Hematopoietic multipotent progenitor cell treated with erythropoietin and hydrocortisone succinate and interleukin-3 and kit ligand, for 15 days (in vitro differentiated cells): ENCODE measurements at places on chromosomes 5 and 9.

- no peak for DNase-seq
Measured at GRCh38 chr5:157076558-157076957, 17.6 kb upstream of the HAVCR1 start.

DNA sequence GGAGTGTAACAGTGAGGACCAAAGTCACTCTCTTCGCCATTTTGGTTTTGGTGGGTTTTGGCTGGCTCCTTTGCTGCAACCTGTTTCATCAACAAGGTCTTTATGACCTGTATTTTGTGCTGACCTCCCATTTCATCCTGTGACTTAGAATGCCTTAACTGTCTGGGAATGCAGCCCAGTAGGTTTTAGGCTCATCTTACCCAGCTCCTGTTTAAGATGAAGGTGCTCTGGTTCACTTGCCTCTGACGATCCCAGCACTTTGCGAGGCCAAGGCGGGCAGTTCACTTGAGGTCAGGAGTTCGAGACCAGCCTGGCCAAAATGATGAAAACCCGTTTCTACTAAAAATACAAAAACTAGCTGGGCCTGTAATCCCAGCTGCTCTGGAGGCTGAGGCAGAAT lies 1.8 kb upstream of the CKS2 start:
- no peak for DNase-seq

GRCh38 chr5:179265514-179266290 lies 79.6 kb downstream of the ADAMTS2 start:
- no peak for DNase-seq

GRCh38 chr5:168165221-168165914 lies 126.1 kb upstream of the WWC1 start:
- DNase-seq: no peak

DNA sequence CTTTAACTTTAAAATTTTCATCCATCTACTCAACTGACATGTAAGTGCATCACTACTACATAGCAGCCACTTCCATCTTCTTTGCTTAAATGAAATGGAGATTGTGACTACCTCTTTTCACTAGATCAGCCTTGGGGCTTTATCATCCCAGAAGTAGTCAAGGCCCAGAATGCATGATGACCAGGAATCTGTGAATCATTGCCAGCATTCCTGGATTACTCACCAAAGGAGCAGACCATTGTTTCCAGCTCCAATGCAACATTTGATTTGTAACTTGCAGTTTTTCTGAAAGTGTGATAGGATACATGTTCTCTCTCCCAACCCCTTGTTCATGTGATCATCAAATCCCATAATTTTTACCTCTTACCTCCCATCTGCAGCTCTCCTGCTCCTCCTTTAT lies 65.1 kb downstream of the PLPPR1 start:
- no peak for DNase-seq

GRCh38 chr5:174751154-174752000 lies 27.0 kb downstream of the MSX2 start:
- no peak for DNase-seq

GRCh38 chr5:127386557-127386956 lies 96.0 kb downstream of the MEGF10 start:
- no peak for DNase-seq

GRCh38 chr5:160799184-160799583 lies 52.8 kb downstream of the ATP10B start:
- DNase-seq: no peak

- DNase-seq: no peak
Measured at GRCh38 chr5:181283347-181283746, 22.4 kb upstream of the TRIM52 start.

DNA sequence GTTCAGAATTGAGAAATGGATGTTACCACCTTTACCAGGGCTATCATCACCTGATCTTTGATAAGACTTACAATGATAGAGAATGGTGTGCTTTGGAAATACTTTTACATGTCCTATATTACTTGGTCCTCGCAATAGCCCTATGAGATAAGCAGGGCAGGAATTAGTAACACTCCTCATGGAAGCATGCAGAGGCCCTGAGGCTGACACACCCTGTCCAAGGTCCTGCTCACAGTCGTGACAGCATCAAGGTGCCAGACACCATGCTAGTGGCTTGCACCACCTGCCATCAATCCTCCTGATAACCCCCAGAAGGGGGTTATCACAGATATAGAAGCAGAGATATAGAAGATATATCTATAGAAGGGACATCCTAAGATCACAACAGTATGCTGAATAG lies 216.8 kb upstream of the TBC1D2 start:
- no peak for DNase-seq

DNA sequence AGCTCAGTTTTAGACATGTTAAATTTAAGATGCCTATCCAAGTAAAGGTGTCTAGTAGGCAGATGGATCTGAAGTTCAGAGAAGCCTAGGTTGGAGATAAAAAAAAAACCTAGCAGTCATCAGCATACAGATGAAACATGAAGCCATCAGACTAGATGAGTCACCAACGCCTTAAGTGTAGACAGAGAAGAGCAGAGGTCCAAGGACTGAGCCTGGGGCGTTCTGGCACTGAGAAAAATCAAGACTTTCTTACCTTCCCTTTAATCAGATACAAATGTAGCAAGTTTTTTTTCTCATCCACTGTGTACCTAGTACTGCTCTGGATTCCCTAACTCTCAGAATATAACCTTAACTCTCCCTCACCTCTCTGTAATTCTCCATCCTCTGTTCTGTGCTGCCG lies 97.3 kb downstream of the SIL1 start:
- DNase-seq: no peak

DNA sequence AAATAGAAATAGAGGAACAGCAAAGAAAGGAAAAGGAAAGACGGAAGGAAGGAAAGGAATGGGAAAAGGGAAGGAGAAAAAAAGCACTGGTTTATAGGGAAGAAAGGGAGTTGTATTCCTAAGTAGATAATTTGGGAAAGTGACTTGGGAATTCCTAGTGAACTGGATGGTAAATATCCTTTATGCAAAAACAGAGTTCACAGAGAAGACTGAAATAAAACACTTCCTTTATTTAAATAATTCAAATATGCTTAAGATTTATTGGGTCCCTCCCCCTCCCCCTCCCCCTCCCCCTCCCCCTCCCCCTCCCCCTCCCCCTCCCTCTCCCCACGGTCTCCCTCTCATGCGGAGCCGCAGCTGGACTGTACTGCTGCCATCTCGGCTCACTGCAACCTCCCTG lies 69.4 kb downstream of the PJA2 start:
- no peak for DNase-seq

DNA sequence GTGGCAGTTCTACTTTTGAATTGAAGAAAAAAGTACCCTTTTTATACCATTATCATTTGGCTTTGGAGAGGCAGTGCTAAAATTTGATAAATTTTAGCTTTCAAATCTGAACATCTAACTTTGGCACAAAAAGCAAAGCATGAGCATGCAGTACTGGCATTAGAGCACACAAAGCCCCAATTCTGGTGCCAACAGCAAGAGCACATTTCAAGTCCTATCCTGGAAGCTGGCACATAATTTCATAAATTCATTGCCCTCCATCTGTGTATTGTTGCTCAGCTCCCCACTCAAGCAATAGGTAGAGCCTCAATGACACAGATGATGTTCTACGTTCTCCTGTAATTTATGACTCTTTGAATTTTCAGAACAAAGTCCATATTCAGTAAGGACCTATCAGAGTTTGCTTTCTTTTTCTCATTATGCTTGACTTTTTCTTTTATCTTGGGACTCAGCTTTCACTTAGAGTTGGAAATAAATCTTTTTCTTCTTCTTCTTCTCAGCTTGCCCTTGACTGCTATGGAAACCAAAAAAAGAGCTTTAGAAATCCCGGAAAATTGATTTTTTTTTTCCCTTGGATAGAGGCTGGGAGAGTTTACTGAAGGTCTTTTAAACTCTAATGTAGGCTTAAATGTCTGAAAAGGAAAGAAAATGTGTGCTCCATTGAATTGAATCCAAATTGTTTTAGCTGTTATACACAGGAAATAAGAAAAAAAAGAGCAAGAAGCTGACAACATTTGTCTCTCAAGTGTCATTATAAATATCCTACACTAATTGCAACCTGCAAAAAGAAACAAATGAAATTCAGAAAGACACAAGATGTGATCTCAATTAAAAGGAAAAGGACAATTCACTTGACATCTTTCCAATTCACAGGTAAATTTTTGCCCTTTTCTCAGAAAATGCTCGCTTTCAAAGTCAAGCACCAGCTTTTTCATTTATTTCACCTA lies 380.8 kb upstream of the CDH18 start:
- DNase-seq: no peak

- DNase-seq: no peak
Measured at GRCh38 chr5:15142458-15142857, 270.9 kb upstream of the ANKH start.

- DNase-seq: no peak
Measured at GRCh38 chr5:39905356-39905755, 480.6 kb upstream of the DAB2 start.

GRCh38 chr9:86238861-86239770 lies 20.3 kb downstream of the C9orf153 start:
- no peak for DNase-seq

DNA sequence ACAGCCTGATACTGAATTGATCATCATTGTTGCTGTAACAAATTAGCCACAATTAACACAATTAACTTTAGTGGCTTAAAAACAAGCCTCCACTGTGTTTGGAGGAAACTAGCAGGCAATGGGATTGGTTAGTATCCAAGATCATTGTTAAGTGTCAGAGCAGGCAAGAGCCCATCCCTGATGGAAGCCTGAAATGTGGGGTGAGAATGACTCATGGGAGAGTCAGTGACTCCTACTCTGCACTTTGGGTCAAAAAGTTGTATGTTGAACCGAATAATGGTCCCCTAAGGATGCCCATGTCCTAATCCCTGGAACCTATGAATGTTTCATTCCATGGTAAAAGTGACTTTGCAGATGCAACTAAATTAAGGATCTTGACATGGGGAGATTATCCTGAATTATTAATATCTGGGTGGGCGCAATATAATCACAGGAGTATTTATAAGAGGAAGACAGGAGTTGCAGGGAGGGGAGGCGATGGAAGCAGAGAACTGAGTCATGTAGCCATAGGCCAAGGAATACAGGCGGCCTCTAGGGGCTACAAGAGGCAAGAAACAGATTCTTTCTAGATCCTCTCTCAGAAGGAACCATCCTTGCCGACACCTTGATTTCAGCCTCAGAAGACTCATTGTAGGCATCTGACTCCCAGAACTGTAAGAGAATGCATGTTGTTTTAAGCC lies 28.8 kb downstream of the ALG2 start:
- no peak for DNase-seq

DNA sequence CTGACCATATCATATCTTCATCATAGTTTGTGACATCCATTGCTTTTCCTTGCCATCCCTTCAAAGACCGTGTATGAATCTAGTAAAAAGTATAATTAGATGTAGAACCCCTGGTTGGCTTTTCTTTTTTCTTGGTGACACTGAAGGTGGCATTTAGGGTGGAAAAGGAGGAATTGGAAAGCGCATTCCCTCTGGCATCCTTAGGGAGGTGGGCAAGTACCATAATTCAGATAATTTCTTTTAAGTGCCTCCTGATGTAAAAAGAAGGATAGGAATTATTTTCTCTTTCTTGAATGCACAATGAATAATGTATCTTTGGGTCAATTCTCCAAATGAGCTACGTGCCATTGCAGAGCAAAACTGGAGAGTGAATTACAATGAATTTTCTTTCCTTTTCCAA lies 73.2 kb upstream of the SMARCA2 start:
- DNase-seq: no peak

DNA sequence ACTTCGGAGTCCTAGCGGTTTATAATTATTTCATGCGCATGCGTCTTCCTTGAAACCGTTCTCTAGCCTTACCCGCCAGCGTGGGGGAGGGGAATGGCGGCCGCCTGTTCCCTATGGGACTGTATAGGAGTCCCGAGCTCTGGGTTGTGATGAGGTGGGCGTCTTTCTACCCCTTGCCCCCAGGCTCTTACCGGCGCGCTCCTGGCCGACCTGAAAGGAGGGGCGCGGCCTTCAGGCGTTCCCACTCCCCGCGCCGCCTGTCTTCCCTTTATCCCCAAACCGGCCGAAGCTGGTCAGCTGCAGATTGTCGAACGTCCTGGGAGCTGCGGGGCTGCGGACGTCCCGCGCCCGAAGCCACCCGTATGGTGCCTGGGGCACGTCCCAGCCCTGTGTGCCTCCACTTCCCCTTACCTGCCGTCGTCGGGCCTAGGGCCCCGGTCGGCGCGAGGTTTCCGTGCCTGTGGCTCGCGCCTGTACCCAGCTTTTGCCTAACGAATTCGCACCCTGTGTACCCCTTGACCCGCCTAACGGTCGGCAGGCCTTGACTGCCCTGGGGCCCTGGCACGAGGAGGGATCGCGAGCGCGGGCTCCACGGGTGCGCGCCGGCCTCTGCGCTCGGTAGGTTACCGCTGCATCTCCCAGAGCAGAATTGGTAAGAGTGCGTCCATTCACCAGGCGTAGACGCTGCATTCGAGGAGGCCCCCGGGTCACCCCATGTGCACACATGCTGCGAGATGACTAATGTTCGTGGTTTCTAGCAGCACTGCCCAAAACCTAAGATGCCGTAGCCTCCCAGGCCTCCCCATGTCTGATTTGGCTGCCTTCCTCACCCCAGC lies 653 bp upstream of the HNRNPH1 start:
- DNase-seq: peak; percentile 42

GRCh38 chr5:164148292-164148691 lies 642.9 kb downstream of the MAT2B start:
- no peak for DNase-seq

DNA sequence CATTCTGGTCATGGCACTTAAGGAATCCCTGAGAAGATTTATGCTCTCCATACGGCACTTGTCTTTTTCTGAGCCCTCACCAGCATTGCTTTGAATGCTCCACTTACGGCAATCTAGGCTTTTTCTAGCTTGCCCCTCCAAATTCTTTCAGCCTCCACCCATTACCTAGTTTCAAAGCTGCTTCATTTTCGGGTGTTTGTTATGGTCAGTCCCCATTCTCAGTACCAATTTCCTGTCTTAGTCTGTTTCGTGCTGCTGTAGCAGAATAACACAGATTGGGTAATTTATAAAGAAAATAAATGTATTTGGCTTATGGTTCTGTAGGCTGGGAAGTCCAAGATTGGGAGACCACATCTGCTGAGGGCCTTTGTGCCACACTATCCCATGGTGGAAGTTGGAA lies 42.0 kb downstream of the ARHGEF28 start:
- DNase-seq: no peak

- DNase-seq: no peak
Measured at GRCh38 chr9:13386935-13387733, 107.6 kb upstream of the MPDZ start.
